Naive B cell (primary cell): ENCODE measurements at places on chromosomes 1 and 21. TPM values are rescaled to one million over a fixed set of nuclear protein-coding genes. Genes with fewer than 3 reads are reported as not detected.

Gene RORC
- not detected for polyA plus RNA-seq

Gene INAVA
- polyA plus RNA-seq, result not detected

Gene C1orf50
- polyA plus RNA-seq, result 4.7 TPM

Gene ROR1
- 1.3 TPM for polyA plus RNA-seq

Gene CNTN2
- not detected for polyA plus RNA-seq

Gene LYPD8
- not detected for polyA plus RNA-seq

Gene GPR3
- polyA plus RNA-seq, result 0.47 TPM

Gene KCNC4
- polyA plus RNA-seq, result 1.3 TPM

Gene C2CD4D
- polyA plus RNA-seq, result not detected

Gene RXFP4
- polyA plus RNA-seq, result not detected

Gene SERPINC1
- not detected for polyA plus RNA-seq

Gene CLCA2
- polyA plus RNA-seq, result not detected

Gene RPTN
- not detected for polyA plus RNA-seq

Gene C1QB
- not detected for polyA plus RNA-seq

Gene ETNK2
- polyA plus RNA-seq, result 0.19 TPM

Gene CR1L
- not detected for polyA plus RNA-seq

Gene NUF2
- polyA plus RNA-seq, result 0.13 TPM
